ENCODE measurements at places on chromosomes 16 and 17.

DNA sequence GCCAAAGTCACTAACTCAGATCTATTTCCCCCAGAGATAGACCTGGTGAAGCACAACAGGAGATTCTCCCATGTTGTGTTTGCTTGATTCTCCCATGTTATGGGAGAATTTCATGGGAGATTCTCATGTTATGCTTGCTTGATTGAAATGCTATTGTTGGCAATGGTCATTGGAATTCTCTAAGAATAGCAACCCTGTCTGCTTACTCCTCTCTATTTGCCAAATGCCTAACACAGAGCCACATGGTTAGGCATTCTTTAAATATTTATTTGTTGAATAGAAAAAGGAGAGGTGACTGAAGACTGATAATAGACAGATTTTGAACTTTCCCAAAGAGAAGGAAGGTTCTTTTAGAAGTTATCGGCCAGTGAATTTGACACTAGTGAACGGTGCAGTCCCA, 111.5 kb upstream of the MPHOSPH6 start:
- no peak for DNase-seq

DNA sequence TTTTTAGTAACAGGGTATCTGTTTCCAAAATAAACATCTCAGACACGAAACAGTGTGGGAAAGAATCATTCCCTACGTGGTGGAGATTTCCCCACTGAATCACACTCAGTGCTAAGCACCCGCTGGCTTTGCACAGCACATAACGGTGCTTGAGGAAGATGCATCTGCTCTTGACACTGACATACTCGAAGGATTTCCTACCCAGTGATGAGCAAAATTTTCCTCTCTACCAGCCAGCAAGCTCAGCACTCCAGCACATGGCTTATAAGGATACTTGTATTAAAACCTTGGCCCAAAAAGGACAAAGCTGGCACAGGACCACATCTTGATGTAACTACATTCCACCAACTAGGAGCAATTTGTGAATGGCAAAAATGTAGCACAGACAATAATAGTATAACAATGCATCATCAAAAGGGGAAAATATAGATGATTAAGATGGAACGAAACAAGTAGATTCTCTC, 59.0 kb downstream of the ANKFY1 start:
- peak; percentile 76 for DNase-seq

GRCh38 chr17:29621751-29622194, 939 bp downstream of the CORO6 start:
- no peak for DNase-seq

DNA sequence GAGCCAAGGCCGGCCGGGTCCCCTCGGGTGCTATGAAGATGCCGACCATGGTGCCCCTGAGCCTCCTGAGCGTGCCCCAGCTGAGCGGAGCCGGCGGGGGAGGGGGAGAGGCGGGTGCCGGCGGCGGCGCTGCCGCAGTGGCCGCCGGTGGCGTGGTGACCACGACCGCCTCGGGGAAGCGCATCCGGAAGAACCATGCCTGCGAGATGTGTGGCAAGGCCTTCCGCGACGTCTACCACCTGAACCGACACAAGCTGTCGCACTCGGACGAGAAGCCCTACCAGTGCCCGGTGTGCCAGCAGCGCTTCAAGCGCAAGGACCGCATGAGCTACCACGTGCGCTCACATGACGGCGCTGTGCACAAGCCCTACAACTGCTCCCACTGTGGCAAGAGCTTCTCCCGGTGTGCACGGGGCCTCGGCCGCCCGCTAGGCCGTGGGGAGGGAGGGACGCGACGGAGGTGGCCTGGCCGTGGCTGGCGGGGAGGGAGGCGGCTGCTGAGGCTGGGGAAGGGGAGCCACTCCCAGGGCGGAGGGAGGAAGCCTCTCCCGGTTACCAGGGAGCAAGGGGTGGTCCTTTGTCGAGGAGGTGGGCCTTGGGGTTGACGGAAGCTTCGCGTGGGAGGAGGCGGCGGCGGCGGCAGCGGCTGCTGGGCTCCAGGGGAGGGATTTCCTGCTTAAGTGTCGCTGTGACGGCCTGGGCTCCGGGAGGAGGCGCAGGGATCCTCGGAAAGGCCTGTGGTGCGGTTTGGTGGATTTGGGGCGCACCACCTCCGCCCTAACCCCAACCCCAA, 1.3 kb downstream of the MAZ start:
- DNase-seq = peak; percentile 76

DNA sequence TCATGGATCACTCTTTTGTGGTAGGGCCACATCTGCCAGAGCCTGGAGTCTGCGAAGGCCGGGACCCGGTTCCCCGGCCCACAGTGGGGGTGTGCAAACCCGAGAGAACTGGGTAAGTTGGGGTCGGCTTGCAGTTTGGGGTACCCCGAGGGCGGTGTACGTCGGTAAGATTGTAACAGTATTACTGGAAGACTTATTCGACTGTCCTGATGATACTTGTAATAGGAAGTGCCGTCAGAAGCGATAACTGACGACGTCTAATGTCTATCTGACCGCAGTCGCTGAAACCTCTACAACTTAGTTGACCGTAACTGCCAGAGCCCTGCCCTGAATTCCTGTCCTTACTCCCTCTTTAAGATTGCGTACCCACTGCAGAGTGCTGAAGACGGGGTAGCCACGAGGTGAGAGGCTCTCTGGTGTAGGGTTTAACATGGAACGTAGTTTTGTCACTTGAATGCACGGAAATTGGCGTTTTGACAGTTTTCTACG, 24.0 kb downstream of the TRPV2 start:
- no peak for DNase-seq

DNA sequence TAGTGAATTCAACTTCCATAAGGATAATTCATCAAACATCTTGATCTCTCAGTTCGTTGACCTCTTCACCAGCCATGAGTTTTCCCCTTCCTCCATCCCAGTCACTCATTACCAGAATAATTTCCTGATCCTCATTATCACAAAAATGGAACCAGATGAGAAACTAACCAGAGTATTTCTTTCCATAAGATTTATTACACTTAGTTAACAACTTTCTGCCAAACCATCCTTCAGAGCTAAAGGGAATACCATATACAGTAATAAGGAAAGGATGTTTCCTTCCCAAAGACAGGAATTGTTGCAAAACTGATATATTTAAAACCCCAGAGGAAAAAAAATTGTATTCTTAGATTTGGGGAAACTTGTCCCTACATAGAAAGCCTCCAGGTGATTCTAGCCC, 8.6 kb downstream of the KRTAP29-1 start:
- no peak for DNase-seq

GRCh38 chr17:27241346-27241946, 52.5 kb upstream of the WSB1 start:
- DNase-seq = no peak

Measured in AG04450 (cell line).